ENCODE measurements at places on chromosomes 2 and 18.

DNA sequence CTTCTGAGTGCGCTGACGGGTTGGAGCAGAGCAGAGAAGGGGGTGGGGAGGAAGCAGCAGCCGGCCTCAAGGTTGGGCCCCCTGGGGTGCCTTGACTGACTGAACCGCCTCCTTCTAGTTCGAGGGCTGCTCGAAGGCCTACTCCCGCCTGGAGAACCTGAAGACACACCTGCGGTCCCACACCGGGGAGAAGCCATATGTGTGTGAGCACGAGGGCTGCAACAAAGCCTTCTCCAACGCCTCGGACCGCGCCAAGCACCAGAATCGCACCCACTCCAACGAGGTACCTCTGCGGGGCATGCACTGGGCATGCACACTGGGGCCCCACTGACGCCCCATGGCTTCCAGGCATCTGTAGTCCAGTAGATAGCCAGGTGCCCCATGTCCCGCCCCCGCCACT, 246.9 kb downstream of the GLI2 start:
- no peak for DNase-seq

GRCh38 chr2:211881449-211881848, 657.2 kb downstream of the ERBB4 start:
- DNase-seq: no peak

DNA sequence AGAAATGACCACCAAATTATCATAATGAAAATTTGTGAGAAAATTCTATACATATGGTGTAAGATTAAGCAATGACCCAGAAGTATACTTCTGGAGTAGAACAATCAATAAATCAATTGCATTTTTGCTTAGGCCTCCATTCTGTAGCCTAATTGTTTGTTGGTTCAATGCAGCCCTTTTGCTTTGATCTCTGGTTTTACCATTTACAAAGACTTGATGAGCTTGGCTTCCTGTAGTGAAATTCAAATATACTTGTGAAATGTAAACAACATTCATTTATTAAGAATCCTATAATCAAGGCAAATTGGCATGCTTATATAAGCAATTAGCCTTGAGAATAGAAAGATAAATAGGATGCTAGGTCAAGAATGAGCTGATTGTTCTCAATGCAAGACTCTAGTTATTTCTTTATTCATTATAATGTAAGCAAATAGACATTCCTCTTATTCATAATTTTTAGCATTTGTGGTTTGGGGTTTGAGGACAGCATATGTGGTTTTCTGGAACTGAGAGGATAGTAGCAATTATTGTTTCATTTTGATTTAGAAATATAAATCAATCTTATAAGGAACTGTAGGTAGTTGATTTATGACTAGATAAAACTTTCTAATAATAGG, 9.7 kb downstream of the FMNL2 start:
- DNase-seq: no peak

GRCh38 chr18:40642692-40643229, 1312.3 kb upstream of the PIK3C3 start:
- DNase-seq: no peak

GRCh38 chr2:38502107-38502506, 100.6 kb downstream of the HNRNPLL start:
- no peak for DNase-seq

- no peak for DNase-seq
Measured at GRCh38 chr2:4358837-4359236, 655.5 kb downstream of the DCDC2C start.

- no peak for DNase-seq
Measured at GRCh38 chr18:6628187-6628586, 101.3 kb upstream of the ARHGAP28 start.

DNA sequence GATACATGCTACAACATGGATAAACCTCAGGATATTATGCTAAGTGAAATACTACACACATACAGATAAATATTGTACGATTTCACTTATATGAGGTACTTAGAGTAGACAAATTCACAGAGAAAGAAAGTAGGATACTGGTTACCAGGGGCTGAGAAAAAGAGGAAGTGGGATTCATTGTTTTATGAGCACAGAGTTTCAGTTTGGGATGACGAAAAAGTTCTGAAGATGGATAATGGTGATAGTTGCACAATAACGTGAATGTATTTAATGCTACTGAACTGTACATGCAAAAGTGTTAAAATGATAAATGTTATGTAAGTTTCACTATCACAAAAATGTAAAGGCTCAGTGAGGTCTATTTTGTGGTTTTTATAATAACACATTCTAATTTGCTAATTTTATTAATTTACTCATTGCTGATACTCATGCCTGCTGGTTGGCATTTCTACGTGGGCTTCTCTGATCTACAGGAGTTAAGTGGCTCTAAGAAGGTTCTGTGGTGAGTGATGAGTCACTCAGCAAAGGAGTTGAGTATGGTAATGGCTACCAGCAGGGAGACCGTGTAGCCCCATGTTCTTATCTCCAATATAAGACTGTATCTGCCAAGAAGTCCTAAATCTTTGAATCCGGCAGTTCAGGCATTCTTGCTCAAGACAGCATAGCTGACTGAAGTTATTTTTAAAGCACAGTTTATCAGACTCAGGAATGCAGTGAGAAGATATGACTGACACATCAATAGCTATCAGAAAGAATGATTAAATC, 41.1 kb downstream of the UPP2 start:
- no peak for DNase-seq

DNA sequence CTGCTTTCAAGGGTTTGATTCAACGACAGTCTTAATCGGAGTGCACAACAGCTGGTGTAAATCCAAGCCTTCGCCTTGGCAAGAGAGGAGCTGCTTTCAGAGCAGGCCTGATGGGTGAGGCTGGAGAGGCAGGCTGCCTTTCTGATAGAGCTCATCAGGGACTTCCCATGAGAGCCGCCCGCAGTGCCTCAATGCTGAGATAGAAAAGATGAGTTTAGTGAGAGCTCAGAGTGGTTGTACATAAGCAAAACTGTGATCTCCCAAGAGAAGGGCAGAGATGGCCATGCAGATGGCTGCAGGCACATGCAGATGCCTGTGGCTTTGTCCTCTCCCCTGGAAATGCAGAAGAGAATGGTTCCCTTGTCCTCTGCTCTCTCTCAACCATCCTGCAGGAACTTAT, 122.1 kb downstream of the ARL4C start:
- DNase-seq: no peak

All from CD4-positive, alpha-beta memory T cell (primary cell).